ENCODE measurements at places on chromosomes 1 and 21.

DNA sequence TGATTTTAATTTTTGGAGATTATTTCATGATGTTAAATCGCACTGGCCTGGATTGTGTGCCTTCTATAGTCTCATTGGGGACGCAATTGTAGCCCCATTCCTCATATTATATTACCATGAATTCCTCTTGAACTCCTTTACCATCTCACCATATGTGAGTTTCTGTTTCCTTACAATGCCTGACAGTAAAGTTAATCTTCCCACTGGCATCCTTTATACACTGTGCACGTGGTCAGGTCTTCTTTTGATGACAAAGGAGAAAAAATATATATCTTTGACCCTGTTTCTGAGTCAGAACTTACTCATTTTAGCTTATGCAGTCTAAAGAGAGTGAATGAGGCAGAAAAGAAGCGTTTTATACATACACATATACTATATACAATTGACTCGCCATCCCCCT, 774 bp upstream of the ABL2 start:
- no peak for DNase-seq

DNA sequence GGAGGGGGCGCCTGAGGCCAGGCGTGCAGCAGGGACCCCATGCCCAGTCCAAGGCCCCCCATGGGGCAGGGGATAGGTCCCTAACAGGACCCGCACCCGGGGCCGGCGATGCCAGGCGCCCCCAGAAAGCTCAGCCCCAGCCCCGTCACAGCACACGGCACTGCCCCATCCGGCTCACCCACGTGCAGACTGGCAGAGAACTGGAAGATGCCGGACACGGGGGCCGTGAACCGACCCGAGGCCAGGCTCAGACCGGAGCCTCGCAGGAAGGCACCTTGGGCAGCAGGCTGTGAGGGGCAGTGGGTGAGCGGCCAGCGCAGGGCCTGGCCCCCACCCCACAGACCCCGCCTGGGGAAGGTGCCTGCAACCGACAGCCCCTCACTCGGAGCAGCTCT, 3.3 kb downstream of the C1QTNF12 start:
- DNase-seq = no peak

GRCh38 chr1:87872189-87872588, 543.5 kb downstream of the LMO4 start:
- no peak for DNase-seq

DNA sequence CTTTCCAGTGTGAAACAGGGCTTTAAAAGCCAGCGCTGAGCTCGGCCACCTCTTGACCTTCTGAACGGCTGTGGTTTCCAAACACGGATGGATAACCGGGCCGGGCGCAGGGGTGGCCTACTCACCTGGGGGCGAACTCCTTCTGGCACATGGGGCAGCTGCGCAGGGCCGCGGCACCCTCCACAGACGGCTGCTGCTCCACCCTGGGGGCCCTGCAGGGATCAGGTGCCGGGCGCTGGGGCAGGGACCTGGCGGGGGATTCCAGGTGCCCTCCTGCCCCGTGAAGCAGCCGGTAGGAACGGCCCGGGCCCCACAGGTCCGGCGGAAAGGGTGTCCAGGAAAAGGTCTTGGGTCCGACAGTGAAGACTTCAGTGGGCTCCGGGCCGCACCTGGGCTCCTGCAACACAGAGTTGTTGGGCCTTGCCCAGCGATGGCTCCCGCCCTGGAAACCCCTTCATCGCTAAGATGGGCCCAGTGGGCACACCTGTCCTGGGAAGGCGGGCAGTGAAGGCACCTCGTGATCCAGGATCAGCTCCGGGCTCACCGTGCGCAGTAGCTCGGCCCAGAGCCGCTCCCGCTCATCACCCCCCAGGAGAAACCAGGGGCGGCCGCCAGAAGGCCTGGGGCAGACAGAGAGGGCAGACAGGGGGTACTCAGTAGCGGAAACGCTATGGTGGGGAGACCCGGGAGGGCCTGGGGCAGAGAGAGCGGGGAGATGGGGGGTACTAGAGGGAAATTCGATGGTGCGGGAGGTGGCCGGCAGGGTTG, 874 bp downstream of the FAAP20 start:
- DNase-seq = no peak

GRCh38 chr21:28375708-28376385, 616.8 kb downstream of the LTN1 start:
- DNase-seq = no peak

- no peak for DNase-seq
Measured at GRCh38 chr1:203264052-203264501, 34.6 kb upstream of the CHIT1 start.

DNA sequence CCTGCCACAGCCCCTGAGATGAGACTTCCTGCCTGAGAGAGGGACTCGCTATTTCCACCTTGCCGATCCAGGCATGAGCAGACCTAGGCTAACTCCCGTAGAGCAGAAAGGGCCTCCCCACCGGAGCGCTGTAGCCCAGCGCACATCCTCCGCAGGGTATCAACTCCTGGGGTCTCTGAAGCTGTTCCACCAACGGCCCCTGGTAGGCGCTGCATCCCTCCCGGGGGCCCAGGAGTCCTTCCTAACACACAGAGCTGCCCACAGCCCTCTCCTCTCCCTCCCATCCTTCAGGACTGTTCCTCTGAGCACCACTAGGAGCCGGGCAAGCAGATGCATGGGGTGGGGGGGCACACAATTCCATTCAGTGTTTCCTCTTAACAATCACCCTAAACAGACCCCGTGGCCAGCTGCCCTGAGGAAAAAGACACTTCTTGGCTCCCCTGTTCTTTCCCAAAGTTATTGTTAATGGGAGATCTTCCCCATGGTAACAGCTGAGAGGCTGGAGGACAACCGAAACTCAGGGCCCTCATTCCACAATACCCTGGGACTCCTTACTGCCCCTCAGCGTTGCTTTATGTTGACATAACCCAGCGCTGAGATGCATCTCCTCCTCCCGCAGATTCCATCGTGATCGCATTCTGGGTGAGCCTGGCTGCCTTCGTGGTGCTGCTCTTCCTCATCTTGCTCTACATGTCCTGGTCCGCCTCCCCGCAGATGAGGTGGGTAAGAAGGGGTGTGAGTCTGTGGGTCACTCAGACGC, 7.5 kb downstream of the MRAP start:
- no peak for DNase-seq

DNA sequence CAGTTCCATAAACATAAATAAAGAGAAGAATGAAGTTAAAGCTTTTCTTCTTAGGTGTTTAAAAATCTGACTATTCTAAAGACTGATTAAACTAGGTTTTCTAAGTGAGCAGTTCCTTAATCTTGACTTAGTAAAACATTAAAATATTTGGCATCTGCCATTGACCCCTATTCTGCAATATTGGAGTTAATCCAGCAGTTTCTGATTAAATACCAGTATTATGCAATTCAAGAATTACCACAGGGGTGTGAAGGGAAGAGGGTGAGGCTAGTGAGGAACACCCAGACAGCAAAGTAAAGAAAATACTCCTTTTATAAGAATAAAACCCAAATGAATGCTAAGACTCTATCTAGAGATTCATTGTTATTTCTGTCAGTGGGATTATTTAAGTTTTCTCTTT, 40.9 kb downstream of the CLIC4 start:
- no peak for DNase-seq

DNA sequence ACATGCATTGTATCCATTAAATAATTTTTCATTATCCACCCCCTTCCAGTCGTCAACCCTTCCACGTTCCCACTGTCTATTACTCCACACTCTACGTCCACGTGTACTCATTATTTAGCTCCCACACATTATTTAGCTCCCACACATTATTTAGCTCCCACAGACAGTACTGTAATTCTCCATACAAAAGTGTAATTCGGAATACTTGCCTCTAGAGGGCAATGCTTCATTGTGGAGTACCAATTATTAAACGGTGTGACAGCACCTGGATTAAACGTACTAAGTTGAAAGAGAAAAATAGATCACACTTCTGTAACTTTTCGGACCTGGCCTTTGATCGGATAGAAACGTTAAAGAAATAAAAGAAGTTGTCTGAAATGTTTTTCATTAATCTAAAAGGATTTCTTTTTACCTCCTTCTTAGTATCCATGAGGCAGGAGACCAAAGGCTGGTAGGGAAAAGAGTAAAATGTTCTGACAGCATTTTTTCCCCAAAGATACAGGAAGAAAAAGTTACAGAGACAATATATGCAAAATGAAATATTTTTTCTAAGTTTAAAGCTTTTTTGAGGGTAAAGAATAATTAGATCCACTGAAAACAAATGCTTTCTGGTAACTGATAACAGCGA, 99.2 kb downstream of the LHX8 start:
- no peak for DNase-seq

Data from stimulated activated CD4-positive, alpha-beta T cell treated with anti-CD3 and anti-CD28 coated beads, Interleukin-15, amount 100 ng/mL, for 1 hour (primary cell).